Activated B cell treated with CpG ODN at 0.5 μM for 24 hours (primary cell): ENCODE measurements at places on chromosomes 13 and 19.

GRCh38 chr13:79711631-79712030 lies 230.7 kb downstream of the NDFIP2 start:
- no peak for DNase-seq

DNA sequence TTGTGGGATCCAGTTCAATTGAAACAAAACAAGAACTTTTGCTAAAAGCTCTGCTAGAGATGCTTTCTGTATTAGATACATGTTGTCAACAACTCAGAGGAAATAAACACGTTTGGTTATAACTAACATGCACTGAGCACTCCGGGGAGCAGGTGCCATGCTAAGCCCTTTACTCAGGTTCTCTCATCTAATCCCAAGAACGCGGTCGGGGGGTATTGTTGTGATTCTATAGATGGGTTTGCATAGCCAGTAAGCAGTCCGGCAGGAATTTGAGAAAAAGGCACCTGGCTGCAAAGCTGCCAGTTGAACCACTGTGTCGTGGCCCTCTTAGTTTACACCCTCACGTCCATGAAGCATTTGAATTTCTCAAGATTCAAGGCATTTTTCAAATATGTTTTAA lies 24.3 kb upstream of the SPACA7 start:
- DNase-seq: no peak

- DNase-seq: no peak
Observed at GRCh38 chr19:7643031-7643415, 6.1 kb downstream of the STXBP2 start.

- DNase-seq: no peak
Observed at GRCh38 chr13:78657699-78658629, 991 bp downstream of the OBI1 start.

GRCh38 chr19:47003611-47004465 lies 15.8 kb upstream of the NPAS1 start:
- DNase-seq: no peak

DNA sequence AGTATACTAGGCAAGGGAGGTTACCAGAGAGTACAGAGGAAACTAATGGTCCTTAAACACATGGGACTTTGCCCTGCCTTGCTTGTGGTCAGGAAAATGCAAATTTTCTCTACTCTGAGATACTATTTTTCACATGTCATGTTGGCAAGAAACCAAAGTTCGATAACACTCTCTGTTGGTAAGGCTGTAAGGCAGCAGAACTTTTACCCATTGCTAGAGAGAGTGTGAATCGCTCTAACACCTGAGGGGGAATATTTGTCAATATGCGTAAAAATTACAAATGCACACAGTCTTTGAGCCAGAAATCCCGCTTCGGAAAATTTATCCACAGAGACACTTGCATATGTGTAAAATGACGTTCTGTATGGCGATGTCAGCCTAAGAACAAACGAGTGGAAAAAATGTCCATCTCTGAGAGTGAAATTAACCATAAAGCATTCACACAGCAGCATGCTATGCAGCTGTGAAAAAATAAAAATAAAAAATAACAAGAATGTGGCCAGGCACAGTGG lies 9.5 kb upstream of the RFX1 start:
- DNase-seq: no peak

- no peak for DNase-seq
Observed at GRCh38 chr19:2490659-2491058, 14.7 kb downstream of the GADD45B start.

DNA sequence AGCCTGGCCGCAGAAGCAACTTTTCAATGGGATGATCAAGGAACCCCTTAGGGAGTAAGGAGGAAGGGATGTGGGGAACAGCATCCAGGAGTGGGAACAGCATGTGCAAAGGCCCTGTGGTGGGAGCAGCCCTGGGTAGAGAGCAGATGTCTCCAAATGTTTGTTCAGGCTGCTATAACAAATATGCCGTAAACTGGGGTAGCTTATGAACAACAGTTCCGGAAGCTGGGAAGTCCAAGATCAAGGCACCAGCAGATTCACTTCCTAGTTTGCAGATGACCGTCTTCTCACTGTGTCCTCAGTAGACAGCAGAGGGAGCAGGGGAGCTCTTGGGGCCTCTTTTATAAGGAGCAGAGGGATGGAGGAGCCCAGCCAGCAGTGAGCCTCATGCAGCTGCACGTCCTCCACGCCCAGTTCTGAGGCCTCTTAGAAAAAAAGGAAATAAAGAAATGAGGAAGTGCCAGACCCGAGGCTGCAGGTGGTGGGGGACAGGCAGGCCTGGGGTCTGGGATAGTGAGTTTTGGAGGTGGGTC lies 4.2 kb upstream of the LRRC25 start:
- peak; percentile 50 for DNase-seq

- DNase-seq: no peak
Observed at GRCh38 chr19:31160336-31160926, 188.8 kb downstream of the TSHZ3 start.

DNA sequence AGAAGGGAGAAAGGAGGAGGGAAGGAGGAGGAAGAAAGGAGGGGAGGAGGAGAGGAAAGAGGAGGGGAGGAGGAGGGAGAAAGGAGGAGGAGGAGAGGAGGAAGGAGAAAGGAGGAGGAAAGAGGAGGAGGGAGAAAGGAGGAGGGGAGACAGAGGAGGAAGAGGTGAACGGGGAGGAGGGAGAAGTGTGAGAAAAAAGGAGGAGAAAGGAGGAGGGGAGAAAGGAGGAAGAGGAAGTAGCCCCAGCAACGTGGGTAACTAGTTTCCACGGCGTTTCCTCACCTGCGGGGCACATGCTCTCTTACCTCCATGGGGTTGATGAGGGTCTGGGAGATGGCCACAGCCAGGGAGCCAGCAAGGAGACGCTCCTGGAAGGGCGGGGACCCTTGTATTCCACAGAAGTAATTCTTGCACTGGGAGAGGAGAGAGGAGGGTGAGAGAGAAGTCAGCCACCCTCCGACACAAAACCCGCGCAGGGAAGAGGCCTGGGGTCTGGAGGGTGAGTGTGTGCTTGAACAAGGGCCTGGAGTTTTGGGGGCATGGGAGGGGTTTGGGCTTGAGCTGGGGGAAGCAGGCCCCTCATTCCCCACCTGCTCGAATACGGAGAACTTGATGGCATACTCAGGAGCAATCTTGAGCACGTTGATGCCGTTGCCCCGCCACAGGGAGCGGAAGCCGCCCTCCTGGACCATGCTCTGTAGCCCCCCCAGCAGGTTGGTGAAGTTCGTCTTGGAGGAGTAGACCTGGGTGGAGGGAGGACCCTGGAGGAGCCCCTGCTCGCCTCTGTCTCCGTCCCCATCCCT lies 3.9 kb downstream of the SLC25A41 start:
- no peak for DNase-seq

DNA sequence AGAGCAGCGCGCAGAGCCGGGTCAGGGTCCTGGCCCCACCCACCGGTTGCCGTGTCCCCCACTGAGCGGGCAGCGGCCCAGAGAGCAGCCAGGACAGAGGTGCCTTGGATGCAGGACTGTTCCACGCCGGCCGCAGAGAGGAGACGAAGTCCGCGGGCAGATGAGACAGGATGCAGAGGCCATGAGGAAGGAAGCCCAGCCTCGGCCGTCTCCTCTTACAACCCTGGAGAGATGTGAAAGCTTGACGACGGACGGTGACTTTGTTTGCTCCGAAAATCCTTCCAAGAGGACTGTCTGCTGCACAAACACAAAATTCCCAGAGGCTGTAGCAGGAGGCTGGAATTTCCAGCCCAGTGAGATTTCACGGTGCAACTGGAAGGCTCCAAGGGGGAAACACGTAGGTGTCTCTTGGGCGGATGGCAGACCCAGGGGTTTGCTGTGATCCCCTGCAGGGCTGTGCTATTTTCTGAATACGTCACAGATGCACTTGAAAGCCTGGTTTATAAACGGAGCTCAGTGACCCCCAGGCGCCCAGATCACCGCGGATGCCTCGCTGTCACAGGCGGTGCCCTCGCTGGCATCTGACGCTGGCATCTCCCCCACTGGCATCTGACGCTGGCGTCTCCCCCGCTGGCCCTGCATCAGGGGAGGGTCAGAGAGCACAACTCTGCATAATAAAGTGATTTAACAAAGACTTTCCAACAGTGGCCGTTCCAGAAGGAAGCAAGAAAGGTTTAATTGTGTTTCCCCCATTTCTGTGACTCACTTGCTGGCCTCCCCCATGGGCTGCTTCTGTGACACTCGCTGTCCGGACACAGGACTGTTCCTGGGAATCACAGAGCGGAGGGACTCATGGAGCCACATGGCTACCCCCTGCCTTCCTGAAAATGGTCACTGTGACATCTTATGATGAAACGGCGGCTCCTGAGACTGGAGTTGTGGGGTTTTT lies 62.0 kb upstream of the C13orf46 start:
- no peak for DNase-seq

GRCh38 chr13:75357576-75358289 lies 124.2 kb downstream of the TBC1D4 start:
- no peak for DNase-seq

DNA sequence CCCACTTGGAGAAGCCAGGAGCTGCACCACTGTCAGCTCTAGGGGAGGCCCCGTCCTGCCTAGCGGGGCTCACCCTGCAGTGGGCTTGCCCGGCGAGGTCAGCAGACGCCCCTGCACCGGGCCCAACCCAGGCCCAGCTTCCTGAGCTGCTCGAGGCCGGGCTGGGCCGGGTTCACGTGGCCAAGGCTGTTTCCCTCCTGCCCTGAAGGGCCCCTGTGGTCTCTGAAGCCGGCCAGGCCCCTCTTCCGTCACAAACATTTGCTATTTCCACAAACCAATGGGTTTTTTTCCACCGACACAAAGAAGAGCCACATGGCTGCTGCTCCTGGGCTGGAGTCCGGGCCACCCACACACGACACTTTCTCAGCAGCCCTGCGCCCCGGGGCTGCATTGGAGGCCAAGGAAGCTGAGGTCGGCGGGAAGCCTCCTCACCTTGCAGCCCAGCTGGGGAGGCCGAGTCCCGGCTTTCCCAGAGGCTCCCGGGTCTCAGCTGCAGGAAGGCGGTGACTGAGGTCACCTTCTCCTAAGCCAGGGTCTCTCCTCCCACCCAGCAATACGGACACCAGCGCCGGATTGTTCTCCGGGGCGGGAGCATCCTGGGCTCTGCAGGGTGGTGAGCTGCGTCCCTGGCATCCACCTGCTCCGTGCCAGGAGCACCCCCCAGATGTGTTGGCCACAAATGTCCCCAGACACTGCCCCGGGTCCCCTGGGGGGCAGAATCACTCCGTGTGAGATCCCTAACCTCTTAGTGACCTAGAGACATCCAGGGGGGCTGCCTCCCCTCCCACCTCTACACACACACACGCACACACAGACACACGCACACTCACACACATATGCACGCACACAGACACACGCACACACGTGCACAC lies 80.5 kb downstream of the GADD45B start:
- DNase-seq: no peak

GRCh38 chr19:46975925-46976782 lies 43.5 kb upstream of the NPAS1 start:
- DNase-seq: no peak

DNA sequence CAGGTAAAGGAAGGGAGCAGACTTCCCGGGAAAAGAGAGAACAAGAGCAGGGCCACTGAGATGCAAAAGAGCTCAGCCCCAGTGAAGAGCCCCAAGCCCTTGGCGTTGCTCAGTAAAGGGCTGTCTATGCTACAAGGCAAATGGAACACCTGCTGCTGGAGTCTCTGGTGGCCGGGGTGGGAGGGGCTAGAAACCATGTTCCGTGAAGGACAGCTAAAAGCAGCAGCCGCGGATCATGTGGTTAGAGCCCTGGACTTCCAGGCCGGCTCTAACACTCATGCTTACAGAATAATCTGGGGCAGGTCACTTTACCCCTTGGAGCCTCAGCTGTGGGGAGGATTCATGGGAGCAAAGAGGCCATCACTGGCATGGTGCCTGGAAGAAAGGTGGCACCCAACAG lies 17.8 kb downstream of the POU2F2 start:
- peak; percentile 64 for DNase-seq

DNA sequence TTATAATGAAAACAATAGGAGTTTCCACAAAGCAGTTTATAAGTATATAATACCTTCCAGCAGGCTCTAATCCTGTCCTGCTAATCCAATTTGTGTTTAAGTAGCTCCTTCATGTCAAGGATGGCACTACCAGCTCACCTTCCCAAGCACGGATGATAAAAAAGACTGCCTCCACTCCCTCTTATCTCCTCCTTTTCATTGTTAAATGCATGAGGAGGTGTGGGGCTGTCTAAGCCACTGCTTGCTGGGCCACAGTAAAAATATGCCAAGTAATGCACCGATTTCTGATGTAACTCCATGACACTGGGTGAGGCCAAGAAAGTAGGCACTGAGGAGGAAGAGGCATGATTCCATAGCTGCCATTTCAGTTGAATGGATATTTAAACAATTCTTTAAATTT lies 193.1 kb downstream of the ZIC5 start:
- DNase-seq: no peak
